T-helper 2 cell (primary cell): ENCODE measurements at places on chromosomes 1 and 21.

DNA sequence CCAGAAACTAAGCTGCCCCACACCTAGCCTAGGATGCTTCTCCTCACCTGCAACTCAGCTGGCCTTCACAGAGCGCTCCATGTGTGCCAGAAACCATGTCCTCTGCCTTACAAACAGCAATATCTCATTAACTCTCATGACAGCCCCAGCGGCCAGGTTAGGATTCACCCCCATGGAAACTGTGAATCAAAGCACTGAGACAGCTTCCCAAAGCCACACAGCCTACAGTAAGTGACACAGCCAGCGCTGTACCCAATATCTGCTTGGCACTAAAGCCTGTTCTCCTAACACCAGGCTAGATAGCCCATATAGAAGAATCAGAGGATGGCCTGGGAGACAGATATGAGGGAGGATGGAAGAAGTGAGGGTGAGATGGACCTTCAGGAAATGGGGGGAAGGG lies 13.5 kb downstream of the KCNN3 start:
- no peak for DNase-seq

DNA sequence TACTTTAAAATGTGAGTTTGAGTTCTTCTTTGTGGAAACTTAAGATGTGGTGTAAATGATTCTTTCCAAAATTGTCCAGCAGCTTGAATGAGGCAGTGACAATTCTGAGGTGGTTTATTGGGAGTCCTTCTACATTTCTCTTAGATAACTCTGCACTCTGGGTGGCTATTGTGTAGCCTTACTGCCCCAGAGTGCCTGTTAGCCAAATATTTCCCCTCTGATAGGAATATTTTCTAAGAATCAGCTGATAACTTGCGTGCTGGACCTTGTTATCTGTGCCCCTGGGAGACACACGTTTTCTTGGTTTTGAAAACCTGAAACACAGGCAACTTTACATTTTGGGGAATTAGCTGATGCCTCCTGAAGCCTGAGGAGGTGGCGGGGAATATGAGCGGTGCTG lies 91.6 kb downstream of the CD247 start:
- DNase-seq, result no peak

DNA sequence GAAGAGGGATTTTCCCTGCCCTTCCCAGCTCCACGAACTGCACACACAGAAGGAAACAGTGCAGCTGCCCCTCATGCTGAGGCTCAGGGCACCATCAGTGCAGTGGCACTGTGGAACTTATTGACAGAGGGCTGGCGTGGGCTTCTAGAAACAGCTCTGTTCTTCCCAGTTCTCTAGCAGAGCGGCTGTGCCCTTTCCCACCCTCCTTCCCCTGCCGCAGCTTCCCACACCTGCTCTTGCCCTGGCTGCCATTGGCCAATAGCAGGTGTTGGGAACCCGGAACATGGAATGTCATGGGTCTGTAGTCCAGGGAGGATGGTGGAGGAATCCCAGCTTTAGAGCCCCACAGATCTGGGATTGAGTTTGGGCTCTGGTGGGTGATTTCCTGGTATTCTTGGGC lies 343.8 kb downstream of the RPS6KC1 start:
- DNase-seq, result no peak

DNA sequence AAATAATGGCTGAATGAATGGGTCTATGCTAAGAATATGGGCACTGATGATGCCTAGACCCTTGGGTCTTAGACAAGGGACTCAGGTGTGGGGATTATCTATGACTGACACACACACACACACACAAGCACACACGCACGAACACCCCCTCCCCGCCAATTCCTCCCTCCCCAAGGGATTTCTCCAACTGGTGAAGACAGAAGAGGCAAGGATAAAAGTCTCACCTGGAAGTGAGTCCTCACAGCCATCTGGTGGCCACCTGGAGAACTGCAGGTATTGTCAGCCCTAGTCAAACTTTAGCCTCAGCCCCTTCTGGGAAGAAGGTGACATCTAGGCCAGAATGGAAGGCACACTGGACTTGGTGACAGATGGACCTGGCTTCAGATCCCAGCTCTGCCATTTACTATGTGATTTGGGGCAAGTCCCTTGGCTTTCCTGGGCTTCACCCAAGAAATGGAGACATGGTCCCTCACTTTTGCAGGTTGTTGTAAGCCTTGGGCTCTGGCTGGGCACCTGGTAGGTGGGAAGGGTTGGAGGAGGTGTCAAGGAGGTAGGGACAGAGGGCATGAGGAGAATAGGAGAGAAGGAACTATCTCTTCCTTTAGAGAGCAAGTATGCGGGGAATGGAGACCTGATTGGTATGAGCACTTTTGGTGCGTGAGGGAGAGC lies 4.0 kb upstream of the GPR3 start:
- peak; percentile 71 for DNase-seq

DNA sequence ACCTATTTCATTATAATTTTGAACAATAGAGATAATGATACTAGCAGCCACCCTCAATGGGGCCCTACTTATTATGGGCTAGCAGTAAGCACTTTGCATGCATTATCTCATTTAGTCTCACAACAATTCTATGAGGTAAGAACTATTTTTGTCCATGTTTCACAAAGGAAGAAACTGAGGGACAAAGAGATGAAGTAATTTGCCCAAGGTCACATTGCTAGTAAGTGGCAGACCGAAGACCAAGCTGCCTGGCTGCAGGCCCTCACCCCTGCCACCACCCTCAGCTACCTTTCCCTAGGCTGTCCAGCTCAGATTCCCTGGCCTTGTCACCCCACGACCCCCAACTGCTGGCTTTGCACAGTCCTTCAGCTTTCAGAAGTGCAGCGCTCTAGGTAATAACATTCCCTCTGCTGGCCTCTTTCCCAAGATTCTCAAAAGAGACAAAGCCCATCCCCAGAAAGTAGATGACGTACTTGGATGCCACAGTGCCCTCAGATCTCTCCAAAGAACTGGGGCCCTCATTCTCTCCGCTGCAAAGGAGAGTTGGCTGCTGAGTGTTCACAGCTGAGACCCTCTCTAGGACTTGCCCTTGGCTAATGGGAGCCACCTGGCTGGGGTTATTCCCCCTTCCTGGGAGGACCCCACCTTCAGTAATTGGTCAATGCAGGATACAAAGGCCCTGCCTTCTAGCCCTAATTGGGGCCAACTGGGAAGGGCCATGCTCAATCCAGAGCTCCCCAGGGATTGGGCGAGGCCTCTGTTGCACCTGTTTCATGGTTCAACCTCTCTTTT lies 39.5 kb downstream of the IRF2BP2 start:
- no peak for DNase-seq
